ENCODE measurements at places on chromosomes 5 and 9.

DNA sequence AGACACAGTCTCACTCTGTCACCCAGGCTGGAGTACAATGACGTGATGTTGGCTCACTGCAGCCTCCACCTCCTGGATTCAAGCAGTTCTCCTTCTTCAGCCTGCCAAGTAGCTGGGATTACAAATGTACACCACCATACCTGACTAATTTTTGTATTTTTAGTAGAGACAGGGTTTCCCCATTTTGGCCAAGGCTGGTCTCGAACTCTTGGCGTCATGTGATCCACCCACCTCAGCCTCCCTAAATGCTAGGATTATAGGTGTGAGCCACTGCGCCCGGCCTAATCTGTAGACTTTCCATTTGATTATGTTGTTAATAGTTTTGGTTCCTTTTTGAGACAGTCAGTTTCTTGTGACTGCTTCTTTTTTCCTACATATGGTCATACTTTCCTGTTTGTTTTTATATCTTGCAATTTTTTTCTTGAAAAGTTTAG, 31.0 kb downstream of the MTREX start:
- no peak for DNase-seq

- no peak for DNase-seq
Observed at GRCh38 chr5:150651924-150652671, 9.0 kb upstream of the MYOZ3 start.

- no peak for DNase-seq
Observed at GRCh38 chr5:115815693-115816225, 700 bp downstream of the CDO1 start.

DNA sequence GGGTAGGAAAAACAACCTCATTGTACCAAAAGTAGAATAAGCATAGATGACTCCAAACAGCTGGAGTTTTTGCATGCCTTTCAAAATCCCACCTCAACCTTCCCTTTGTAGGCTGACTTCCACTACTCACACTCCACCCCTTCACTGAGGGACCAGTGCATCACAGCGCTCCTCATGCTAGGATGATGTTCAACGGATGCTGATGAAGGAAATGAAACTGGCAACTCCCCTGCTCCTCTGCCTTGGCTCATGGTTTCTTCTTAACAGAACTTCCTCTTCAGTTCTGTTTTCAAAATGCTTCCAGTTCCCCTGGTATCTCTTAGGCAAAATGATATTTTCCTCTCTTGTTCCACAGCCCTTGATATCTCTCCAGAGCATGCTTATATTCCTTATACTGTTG, 29.0 kb downstream of the LIFR start:
- no peak for DNase-seq

- no peak for DNase-seq
Observed at GRCh38 chr5:157116483-157116954, 7.7 kb upstream of the HAVCR2 start.

Measured in stimulated activated CD4-positive, alpha-beta T cell treated with anti-CD3 and anti-CD28 coated beads, TNF-alpha, amount 100 ng/mL, for 1 hour (primary cell).